ENCODE measurements at places on chromosomes 6 and 20.

DNA sequence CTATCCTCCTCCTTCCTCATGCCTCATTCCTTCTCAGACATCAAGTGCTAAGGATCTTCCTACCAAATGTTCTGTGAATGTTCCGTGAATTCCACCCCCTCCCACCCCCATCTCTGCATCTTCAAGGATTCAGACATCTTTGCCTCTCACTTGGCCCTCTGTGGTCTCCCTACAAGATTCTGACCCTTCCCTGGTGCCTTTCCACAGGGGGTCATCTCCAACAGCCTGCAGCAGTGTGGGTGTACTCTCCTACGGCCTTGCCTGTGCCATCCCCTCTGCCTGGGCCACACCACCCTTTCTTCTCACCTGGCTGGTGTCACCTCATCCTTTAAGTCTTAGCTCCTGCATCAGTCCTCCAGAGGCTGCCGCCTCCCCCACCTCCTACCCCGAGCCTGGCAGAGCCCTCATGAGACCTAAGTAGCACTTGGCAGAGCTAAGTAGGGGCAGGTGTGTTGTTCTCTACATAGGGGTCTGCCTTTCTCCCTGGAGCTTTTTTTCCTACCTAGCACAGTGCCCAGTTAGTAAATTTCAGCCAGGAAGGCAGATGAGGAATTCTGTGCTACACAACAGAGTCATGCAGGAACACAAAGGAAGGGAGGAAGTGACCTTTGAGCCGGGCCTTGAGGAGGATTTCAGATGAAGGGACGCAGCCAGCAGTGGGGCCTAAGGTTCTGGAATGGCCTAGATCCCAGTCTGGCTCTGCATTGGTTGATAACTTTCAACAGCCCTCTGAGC lies 43.1 kb downstream of the TM9SF4 start:
- no peak for DNase-seq

DNA sequence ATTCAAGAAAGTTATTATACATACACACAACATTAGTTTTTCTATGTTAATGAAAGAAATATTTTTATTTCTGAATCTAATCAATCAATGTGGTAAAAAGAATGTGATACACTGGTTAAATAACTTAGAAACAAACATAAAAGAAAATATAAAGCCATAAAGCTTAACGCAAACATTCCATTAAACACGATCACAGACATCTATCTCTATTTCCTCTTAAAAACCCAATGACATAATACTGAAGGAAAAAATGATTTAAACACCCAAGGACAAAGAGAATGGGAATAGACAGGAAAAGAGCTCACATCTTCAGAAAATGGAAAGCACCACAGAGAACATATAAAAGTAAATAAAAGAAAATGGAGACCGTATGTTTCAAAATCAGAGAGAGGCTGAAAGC lies 19.4 kb downstream of the ZUP1 start:
- DNase-seq = no peak

DNA sequence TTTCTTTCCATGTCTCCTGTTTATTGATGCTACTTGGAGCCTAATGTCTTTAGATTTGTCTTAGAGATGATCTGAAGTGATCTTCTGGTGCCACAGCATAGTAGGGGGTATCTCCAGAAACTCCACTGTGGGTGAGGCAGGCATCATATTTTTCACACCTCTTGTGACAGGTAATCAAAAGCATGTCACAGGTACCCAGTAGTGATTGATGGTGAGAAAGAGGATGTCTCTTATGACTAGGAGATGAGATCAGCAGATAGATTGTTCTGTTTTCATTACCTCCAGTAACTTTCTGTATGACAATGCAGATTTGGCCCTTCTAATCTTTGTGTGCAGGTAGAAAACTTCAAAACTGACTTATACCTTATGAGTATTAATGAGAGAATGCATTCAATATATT lies 13.5 kb downstream of the NCOA7 start:
- no peak for DNase-seq

DNA sequence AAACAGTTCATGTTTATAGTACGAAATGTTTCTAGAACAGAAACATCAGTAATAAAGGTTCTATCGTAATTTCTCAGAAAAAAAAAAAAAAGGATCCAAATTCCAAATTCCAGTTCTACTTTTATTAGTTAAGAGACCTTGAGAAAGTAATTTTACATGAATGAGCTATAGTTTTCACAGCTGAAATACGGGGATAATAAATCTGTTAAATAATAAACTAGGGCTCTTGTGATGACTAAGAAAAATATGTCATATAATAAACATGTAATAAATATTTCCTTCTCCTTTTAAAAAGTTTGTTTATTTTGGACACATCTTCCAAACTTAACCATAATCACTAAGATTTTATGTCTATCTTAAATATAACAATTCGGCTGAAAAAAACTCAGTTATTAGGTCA lies 17.8 kb downstream of the RARS2 start:
- DNase-seq = no peak

DNA sequence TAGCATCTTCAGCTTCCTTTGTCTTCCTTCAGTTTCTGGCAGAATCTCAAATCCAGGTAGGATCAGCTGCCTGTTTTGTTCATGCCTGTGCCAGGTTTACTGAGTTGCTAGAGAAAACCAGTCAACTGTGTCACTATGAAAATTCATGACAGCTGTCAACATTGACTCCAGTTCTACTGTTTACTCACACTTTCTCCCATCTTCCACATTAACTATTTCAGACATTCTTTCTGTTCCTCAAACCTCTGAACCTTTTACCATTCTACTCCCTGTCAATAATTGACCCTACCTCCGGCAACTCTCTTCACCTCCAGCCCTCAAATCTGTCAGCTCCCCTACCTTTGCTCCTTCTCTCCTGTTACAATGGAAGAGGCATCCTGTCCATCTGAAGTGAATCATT lies 8.5 kb downstream of the ENPP4 start:
- no peak for DNase-seq

DNA sequence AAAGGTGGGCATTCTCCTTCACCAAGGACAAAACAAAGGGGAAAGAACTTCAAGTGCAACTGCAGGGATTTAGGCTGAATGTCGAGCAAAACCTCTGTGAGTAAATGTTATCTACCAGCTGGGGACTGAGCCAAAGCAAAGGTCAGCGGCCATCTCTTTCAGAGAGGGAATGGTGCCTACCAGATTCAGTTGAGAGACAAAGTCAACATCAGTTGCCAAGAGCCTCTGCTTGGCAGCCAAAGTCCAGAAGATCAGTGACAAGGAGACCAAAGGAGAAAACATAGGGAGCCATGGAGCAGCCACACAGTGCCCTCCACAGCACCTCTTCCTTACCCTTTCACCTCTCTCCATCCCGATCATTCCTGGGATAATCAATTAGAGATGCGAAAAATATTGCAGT lies 472.5 kb downstream of the KIF16B start:
- DNase-seq = no peak

DNA sequence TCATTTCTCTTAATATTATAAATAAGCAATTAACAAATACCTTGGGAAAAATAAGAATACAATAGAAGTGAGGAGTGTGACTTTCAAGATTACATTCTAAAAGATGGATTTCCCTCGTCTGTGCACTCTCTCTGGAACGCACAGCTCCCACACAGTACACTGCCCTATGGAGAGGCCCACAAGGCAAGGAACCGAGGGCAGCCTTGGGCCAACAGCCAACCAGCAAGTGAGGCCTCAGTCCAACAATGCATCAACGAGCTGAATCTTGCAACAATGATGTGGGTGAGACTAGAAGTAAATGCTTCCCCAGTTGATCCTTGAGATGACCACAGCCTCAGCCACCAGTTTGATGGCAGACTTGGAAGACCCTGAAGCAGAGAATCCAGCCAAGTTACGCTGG lies 34.5 kb upstream of the AVP start:
- DNase-seq = no peak

GRCh38 chr20:41505184-41505583 lies 113.0 kb downstream of the CHD6 start:
- no peak for DNase-seq

DNA sequence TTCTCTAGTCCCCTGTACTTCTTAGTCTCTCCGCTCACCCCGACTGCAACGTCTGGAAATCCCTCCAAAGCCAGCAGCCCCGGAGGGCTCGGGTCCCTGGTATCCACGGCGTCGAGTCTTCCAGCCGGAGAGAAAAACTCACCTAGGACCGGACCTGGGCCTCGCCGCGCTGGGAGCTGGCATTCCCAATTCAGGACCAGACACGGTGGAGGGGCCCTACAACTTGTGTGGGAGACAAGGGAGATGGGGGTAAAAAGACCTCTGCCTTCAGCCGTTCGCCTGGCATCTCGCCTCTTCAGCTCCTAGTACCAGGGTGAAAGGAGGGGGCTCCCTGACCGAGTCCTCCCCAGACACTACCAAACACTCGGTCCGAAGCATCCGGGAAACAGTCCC lies 64.3 kb downstream of the GPX5 start:
- no peak for DNase-seq

GRCh38 chr6:142829556-142829955 lies 115.4 kb downstream of the HIVEP2 start:
- no peak for DNase-seq

GRCh38 chr6:13406781-13407180 lies 78.4 kb upstream of the TBC1D7 start:
- DNase-seq = no peak

- no peak for DNase-seq
Observed at GRCh38 chr6:109182578-109182977, 87.3 kb downstream of the CEP57L1 start.

GRCh38 chr6:79863566-79863965 lies 83.8 kb downstream of the ELOVL4 start:
- no peak for DNase-seq

DNA sequence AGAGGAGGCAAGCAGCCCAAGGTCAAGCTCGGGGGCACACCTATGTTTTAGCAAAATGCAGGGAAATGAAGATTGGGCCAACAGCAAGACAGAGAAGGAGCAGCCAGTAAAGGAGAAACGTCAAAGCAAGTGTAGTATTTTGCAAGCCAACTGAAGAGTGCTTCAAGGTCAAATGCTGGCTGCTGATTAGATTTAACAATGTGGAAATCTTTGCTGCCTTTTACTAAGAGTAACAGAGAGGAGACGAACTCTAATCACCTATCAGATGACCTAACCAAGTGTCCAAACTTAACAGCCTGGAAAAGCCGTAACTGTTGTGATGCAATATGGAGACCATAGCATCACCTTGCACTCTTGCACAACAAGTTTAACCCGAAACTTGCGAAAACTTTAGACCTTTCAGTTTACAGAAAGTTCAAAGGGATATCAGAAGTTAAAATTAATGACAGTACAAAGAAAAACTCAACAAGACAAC lies 30.4 kb downstream of the AKIRIN2 start:
- DNase-seq = no peak

DNA sequence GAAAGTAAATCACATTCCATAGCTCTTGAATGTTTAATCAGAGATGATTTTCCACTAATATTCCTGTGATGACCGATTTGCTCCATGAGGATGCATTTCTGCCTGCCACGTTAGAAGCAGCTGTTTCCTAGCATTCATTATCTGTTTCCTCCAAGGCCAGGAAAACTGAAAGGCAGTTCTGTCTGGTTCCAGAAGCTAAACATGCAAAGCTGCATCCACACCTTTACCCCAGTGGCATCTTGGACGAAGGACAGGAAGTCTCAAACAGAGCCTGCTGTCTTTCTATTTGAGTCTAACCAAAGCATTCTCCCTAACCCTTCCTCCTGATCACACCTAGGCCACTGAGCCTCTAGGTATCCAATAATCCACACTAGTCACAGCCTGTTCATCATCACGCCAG lies 27.6 kb downstream of the CNKSR3 start:
- no peak for DNase-seq

DNA sequence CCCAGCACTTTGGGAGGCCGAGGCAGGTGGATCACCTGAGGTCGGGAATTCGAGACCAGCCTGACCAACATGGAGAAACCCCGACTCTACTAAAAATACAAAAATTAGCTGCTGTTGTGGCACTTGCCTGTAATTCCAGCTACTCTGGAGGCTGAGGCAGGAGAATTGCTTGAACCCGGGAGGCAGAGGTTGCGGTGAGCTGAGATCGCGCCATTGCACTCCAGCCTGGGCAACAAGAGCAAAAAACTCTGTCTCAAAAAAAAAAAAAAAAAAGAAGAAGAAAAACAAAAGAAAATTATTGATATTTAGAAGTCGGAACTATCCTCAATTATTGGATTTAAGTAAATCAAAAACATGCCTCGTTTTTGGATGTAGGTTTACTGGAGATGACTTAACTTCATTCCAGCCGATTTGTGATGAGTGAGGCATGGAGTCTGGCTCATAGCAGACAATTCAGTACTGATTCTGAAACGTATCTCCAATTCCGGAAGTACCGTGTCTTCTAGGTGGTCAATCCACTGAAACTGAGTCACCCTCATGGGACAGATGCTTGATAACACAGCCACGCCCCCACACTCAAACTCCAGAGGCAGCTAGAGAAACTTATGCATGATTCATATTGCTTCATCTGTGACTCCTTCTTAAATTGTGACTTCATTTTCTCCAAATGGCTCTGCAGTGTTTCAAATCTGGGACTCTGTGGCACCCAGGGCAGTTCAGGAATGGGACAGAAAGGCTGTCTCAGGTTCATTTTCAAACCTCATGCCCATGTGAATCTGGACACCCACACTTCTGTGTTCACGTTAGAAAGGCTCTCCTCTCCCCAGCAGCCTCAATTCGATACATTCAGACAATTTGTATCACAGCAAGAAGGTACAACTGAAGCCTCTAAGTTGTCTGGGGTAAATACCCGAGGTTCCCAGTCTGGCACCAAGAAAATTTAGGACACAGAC lies 110.4 kb upstream of the ARMC2 start:
- DNase-seq = no peak

DNA sequence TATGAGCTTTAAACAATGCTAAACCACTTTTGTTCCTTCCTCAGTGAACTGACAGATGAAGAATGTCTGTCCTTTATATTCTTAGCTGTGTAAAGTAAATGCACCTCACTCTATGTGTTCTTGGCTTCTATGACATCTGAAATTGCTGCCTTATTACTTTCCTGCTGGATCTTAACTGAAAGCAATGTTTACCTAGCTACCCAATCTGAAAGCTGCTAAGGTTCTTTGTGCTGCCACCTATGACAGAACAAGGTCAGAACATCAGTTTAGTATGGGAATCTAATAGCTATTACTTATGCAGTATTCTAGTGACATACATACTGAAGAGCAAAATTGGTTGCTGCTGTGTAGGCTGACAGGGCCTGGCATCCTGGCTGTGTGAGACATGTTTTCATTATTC lies 444.1 kb downstream of the KHDRBS2 start:
- no peak for DNase-seq

DNA sequence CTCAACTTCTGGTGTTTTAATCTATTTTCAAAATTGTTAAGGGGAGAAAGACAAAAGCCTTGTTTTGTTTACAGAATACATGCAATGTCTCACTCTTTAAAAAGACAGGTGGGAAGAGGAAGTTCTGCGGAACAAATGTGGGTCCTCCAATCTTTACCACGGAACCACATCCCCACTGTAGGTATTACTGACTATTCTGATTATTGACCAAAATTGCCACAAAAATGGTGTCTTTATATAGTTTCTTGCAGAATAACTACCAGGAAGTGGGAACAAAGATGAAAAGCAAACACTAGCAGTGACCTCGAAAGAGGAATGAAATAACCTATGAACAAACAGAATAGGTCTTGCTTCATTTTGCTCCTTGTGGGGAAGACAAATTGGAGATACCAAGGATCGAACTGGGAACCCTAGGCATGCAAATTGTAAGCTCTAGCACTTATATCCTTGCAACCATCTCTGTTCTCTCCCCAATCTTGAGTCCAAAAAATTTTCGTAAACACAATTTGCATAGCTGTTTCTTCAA lies 106.7 kb downstream of the GPX5 start:
- DNase-seq = no peak

All from ELF-1 (cell line).